Stimulated activated CD4-positive, alpha-beta T cell treated with anti-CD3 and anti-CD28 coated beads, Interleukin-15, amount 100 ng/mL, for 1 hour (primary cell): ENCODE measurements at places on chromosomes 11 and 22.

GRCh38 chr22:46883092-46883910, 120.9 kb downstream of the TBC1D22A start:
- DNase-seq: no peak

GRCh38 chr11:41851743-41852142, 392.3 kb upstream of the LRRC4C start:
- DNase-seq: no peak

- DNase-seq: no peak
These were observed 11.0 kb upstream of the NECTIN1 start for GRCh38 chr11:119739975-119740374.

DNA sequence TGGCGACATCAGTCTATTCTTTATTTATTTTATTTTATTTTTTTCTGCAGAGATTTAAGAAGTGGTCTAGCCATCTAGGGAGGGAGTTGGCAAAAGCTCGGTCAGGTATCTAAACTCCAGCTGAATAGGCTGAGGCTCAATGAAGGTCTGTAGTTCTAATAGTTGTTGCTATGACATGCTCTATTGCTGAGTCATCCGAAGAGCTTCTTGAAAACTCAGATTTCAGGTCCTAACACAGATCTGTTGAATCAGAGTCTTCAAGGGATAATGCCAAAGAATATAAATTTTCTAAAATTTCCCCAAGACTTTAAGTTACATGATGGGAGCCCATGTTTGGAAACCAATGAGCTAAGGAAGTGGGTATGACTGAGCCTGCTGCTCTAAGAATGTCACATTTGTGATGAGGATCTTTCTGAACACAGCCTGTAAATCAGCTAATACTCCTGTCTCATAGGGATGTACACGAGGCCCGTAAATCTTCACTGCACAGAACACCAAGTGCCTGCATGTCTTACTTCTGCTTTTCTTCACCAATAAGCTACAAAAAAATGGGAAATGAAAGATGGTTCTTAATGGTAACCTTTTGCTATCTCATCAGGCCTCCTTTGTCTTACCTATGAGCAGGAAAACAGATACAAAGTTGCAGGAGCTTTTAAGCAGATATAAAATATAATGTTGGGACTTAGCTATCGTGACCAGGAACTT, 901.4 kb upstream of the API5 start:
- no peak for DNase-seq

- DNase-seq: no peak
These were observed 32.1 kb upstream of the SOX10 start for GRCh38 chr22:38016182-38017151.

- DNase-seq: peak; percentile 21
These were observed 3.1 kb downstream of the ILK start for GRCh38 chr11:6606471-6607189.

GRCh38 chr11:68343761-68344256, 31.4 kb downstream of the LRP5 start:
- DNase-seq: no peak

DNA sequence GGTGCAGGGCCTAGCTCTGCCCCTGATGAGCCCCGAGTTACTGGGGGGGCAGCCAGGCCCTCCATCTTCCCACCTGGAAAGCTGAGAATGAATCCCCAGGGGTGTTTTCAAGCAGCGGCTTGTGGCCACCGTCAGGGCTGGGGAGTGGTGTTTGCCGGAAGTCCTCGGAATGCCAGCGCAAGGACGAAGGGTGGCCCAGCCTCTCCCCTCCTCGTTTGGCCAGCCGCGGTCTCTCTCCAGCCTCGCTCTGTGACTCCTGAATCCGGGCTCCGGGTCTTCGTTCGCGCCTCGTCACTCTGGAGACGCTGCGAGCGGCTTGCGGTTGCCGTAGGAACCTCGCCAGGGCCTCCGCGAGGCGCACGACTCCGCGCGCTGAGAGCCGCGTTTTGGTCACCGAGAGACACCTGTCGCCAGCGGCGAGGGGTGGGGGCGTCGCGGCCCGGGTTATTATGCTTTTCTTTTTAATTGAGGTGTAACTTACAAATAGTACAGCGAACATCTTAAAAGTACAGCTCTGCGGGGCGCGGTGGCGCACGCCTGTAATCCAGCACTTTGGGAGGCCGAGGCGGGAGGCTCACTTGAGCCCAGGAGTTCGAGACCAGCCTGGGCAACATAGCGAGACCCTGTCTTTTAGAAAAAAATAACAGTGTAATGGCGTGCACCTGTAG, 6.3 kb upstream of the KDELR3 start:
- DNase-seq: peak; percentile 42

GRCh38 chr11:74468936-74469335, 1.6 kb upstream of the KCNE3 start:
- DNase-seq: no peak

DNA sequence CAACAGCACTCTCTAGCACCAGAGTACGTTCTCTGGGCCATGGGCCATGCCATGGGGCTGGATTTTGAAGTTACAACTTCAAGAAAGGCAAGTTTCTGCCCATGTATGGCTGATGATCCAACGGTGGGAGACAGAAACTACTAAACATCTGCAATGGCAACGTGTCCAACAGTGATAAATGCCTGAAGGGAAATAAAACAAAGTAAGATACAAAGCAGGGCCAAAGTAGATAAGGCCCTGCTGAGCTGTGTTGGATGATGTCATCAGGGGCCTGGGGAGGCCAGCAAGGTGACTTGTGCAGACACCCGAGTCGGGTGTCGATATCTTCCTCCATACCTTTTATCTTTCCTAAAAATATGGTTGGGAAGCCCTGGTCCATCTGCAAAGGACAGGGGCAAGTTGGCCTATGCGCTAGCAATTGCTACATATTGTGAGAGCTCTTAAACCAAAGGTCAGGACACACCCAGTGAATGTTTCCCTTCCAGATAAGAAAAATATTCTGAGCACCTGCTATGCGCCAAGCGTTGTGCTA, 487.2 kb downstream of the MN1 start:
- DNase-seq: no peak

- no peak for DNase-seq
These were observed 115.9 kb upstream of the GRK3 start for GRCh38 chr22:25448435-25449051.

DNA sequence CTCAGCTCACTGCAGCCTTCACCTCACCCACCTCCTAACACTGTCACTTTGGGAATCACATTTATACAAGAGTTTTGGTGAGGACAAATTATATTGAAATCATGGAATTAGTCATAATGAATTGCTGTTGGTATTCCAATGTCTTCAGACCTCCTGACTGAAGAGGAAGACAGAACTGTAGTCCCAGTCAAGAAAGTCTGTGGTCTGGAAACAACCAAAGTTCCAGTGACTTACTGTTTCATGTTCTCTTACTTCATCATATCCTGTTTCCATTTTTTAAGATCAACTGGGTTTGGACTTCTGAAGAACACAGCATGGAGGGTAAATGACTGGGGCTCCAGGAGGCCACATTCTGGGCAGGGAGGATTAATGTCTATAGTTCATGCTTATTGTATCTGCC, 43.0 kb upstream of the HIPK3 start:
- no peak for DNase-seq

DNA sequence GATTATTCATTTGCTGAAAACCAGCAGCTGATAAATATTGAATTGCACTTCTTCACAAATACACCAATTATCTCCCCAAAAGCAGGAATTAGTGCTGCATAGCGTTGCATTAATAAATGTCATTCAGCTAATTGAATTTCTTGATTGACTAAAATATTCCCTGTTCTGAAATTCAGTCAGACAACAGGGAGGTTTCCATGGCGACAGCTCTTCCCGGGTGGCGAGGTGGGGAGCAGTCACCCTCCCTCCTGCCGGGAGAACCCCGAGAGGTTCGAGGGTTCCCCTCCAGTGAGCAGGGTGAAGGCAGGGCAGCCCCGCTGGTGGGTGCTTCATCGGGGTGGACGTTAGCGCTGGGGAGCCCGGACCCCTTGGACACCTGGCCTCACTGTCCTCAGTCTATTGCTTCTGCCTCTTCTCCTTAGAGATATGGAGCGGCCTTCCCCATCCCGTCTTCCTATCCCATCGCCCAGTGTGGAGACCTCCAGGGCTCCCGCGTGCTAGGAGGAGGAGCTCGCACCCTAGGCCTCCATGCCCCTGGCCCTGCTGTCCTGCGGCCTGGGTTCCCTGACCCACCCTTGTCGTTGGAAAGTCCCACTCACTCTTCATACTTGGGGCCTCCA, 983.5 kb downstream of the BRD1 start:
- DNase-seq: no peak

- no peak for DNase-seq
These were observed 38.4 kb downstream of the TOLLIP start for GRCh38 chr11:1271002-1271401.

- no peak for DNase-seq
These were observed 49.7 kb upstream of the PRODH start for GRCh38 chr22:18985780-18986179.

GRCh38 chr11:47002390-47002789, 65.8 kb downstream of the CSTPP1 start:
- DNase-seq: no peak

GRCh38 chr22:27692243-27692642, 109.3 kb downstream of the MN1 start:
- DNase-seq: no peak

GRCh38 chr22:20257212-20258020, 10.7 kb downstream of the RTN4R start:
- DNase-seq: no peak

- DNase-seq: no peak
These were observed 53.4 kb upstream of the CRYBB3 start for GRCh38 chr22:25146307-25146706.

GRCh38 chr22:31932863-31933262, 11.5 kb upstream of the YWHAH start:
- no peak for DNase-seq

GRCh38 chr11:103091064-103091800, 728 bp downstream of the DCUN1D5 start:
- DNase-seq: peak; percentile 15

GRCh38 chr22:49157529-49158339, 669.9 kb downstream of the BRD1 start:
- no peak for DNase-seq

GRCh38 chr11:28463826-28464225, 355.6 kb downstream of the METTL15 start:
- no peak for DNase-seq

- no peak for DNase-seq
These were observed 14.0 kb downstream of the FAM118A start for GRCh38 chr22:45323695-45324094.

DNA sequence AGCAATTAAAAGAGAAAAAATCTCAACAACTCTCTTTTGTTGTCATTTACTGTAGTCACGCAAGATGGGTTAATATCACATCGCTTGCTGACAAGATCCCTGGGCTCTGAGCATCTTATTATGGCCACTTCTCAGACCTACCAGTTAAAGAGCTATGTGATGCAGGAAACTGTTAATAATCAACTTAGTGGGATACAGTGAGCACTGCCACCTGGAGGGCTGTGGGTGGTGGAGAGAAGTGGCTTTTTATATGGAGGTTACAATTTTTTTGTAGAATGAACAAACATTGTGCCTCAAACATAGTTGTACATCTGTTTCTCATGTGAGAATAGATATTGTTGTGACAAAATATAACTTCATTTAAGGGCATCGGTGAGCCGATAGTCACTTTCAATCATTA, 181.0 kb downstream of the TENM4 start:
- no peak for DNase-seq

DNA sequence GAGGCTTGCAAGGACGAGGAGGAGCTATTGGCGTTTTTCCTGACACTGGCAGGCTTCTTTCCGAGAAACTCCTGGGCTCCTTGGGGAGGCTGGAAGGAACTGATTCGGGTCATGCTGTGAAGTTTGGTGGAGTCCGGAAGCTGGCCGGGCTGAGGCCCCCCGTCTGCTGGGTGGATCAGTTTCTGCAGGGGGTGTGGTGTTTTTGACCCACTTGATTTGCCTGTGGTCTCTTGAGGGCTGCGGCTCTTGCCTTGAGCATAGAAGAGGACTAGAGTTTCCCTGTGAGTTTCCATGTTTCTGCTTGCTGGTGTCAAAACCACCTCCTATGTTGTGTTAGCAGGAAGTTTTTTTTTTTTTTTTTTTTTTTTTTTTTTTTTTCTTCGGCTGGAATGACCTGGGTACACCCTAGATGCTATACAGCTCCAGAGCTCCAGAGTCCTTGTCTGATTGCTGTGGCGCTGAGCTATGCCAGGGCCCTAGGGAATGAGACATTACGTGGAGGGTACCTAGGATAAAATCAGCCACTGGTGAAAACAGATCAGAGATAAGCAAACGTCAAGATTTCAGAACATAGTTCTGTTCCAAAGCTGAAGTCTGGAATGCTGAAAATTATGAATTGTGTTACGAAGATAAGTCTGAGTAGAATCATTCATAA, 728 bp downstream of the TBC1D22A start:
- DNase-seq: no peak

DNA sequence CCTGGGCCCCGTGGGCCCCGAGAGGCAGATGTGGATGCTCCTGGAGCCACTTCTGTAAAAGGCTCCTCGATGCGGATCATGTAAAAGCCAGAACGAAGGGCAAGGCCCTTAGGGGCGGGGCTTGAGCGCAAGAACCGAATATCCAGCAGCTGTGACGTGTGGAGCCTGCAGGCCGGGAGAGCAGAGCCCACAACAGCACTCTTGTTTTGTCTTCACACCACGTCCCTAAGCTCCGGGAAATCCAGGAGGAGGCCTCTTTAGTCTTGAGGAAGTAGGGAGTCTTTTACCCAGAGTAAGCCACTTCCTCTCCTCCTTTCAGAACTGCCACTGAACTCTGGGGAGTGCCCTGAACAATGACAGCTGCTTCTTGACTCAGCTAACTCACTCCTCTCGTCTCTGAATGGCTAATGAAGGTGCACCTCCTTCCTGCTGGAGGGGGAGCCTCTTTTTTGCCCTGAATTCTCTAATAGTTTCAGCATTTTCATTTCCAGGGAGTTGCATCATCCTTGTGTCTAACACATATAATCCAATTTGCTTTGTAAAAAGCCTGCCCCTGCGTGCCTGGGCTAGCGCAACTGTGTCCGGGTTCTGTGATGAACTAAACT, 12.5 kb downstream of the L3MBTL2 start:
- DNase-seq: no peak

- DNase-seq: no peak
These were observed 28.1 kb downstream of the IGSF9B start for GRCh38 chr11:133928628-133929059.

DNA sequence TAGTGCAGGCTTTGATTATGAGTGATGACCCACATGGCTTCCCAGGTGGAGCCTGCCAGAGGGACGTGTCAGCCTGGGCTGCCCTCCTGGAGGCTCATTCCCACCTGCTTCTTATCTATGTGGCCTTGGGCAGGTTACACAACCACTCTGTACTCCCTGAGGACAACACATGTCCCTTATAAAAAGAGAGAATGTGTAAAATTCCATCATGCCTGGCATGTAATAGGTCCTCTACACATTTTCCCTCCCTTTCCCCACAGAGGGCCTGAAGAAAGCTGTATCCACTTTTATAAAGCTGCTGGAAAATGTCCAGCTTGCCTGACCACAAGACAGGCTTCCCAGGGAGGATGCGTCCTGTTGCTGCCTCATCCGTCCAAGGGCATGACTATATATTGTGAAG, 55.0 kb upstream of the VSTM5 start:
- DNase-seq: no peak

GRCh38 chr11:92751594-92751993, 217.9 kb upstream of the MTNR1B start:
- no peak for DNase-seq

GRCh38 chr11:36791957-36792356, 193.9 kb upstream of the RAG2 start:
- DNase-seq: no peak

GRCh38 chr11:130813196-130813595, 103.1 kb downstream of the SNX19 start:
- no peak for DNase-seq

- DNase-seq: no peak
These were observed 1746.9 kb downstream of the LRRC4C start for GRCh38 chr11:39712581-39712980.

GRCh38 chr11:73228268-73229134, 10.4 kb downstream of the P2RY2 start:
- no peak for DNase-seq

- DNase-seq: no peak
These were observed 17.2 kb downstream of the TOB2 start for GRCh38 chr22:41429232-41429950.
